Heart right ventricle (tissue), 16 donors: ENCODE measurements at places on chromosomes 3 and 15. TPM values are rescaled to one million over a fixed set of nuclear protein-coding genes. Genes with fewer than 3 reads are reported as not detected.

The LRRIQ4 gene
- not detected for polyA plus RNA-seq

GRCh38 chr15:68993276-68993675 lies 21.2 kb upstream of the NOX5 start:
- DNase-seq = no peak

The FAM174B gene
- polyA plus RNA-seq = 6.1 TPM

DNA sequence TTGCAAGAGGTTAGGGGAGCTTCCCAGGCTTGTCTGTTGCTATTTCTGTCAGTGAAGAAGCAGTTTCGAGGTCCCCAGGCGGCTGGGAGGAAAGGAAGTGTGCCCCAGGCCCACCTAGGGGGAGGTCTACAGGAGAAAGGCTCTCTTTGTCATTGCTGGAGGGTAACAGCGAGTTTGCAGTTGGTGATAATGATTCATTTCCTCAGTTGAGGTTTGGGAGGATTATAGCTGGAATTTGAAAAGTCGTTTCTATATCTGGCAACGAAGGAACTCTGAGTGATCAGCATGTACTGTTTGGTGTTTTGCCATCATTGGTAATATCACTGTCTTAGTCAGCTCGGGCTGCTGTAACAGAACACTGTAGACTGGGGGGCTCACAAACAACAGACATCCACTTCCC lies 65.5 kb upstream of the UBE3A start:
- no peak for DNase-seq

GRCh38 chr3:164748626-164749025 lies 329.7 kb downstream of the SI start:
- DNase-seq = no peak

The CNTN4 gene
- polyA plus RNA-seq = 1.2 TPM

GRCh38 chr15:65942436-65942835 lies 73.1 kb downstream of the RAB11A start:
- no peak for DNase-seq

The CFAP100 gene
- polyA plus RNA-seq = not detected

GRCh38 chr3:42685891-42686820 lies 819 bp downstream of the KLHL40 start:
- no peak for DNase-seq

DNA sequence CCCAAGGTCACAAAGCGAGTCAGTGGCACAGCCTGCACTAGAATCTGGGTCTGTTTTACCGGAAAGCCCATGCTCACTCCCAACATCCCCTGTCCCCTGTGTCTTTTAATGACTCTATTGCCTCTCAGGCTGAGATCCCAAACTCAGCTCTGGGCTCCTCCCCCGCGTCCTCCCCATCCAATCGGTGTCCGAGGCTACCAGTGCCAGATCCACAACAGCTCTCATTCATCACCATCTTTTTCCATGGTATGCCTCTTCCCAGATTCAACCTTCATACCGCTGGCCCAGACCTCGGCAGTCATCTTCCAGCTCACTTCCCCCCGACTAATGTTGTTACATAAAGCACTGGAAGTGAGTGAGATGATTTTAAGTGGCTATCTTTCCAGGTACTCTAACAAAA lies 16.1 kb upstream of the KY start:
- DNase-seq = no peak

GRCh38 chr3:185713015-185713414 lies 111.8 kb downstream of the IGF2BP2 start:
- DNase-seq = no peak

DNA sequence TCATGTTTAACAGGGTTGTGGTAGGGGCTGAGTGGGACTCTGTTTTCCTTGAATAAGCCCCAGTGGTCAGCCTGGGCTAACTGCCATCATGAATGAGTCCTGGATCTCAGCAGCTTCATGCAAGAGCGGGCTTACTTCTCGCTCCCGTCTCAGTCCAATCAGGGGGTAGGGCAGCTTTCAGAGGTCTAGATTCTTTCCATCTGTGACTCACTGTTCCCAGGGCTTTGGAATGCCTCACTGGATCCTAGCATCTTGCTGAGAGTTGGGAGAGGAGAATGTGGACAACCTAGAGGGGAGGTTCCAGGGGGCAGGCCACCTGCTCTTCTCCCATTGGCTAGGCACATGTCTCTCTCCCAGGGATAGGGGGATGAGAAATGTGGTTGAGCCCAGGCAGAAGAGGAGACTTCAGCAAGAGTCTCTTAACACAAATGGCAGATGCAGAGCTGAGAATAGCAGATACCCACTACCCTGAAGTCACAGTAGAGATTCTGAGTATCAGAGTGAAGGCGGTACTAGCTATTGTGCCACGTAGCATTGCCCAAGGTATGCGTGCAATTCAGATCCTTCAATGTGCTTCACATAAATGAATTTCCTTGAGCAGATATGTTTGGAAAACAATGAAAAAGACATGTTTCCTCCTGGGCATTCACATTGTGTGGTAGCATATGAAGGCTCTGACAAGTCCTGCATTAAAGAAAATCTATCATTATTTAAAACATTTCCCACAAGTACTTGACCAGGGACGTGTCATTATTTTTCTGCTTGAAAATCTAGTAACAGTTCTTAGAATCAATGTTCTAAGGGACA lies 257.7 kb upstream of the PROK2 start:
- no peak for DNase-seq

DNA sequence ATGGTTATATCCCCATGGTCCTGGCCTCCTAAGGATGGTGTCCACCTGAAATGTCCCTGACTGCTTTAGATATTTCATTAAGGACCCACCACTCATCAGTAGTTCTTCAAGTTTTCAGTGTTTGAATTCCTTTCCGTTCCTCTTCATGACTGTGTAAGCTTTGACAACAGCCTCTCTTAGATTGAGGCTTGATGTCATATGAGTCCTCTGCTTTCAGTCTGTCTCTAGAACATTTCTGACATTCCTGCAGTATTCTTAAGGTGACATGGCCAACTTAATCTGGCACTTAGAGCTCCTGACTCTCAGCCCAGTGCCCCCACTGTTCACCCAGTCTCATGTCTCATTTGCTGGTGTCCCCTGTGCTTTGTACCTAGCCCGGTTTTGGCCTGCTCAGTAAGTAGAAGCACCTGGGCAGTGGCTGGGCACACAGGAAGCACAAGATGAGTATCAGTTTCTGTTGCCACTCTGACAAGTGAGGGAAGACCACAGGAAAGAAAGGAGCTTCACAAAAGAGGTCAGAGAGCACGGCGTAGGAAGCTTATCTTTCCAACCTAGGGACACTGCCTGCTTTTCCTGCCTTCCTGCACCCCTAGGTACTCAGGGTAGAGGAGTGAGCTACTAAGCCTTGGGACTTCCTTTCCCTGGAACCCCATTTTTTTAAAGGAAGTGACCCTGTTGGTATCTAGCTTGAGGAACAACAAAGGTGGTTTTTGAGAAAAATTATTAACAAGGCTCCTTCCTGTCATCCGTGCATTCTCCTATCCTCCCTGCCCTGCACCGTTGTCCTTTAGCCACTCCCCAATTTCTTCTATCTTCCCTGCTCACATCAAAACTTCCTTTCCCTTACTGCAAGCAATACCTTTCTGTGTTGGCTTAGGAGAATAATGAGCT lies 103.1 kb downstream of the KLHL25 start:
- no peak for DNase-seq

- DNase-seq = peak; percentile 46
These were observed 21.2 kb upstream of the CRBN start for GRCh38 chr3:3200632-3201212.

The HRH1 gene
- polyA plus RNA-seq = 0.80 TPM

DNA sequence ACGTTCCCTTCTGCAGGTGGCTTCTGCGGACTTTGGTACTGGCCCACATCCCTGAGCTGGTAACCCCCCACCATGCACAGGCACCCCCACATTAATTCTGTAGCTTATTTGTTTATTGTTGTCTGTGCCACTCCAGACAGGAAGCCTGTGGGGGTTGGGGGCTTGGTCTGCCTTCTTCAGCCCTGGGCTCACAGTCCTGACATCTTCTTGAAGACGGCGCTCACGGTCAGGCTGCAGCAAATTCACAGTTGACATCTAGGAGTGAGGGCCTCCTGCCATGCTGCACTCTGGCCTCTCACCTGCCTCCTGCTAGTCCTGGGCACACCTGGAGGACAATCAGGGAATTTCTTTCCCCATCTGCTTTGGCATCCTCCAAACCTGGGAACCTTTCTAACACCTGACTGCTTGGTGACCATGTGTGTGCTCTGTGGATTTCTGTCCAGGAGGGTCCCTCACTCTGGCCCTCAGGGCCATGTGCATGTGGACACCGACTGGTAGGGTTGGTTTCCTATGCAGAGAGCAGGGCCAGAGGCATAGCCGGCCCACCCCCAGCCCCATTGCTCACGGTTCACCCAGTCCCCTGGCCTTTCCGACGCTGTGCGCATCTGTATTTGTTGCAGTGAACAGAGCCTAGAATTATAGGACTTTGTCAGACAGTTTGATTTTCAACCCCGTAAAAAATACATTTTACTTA lies 68.8 kb downstream of the APBA2 start:
- no peak for DNase-seq

- no peak for DNase-seq
These were observed 41.5 kb downstream of the PRKCD start for GRCh38 chr3:53202331-53203015.

- DNase-seq = no peak
These were observed 144.8 kb upstream of the SETMAR start for GRCh38 chr3:4158329-4158728.

The PYGO1 gene
- 0.81 TPM for polyA plus RNA-seq
